Progenitor cell of endocrine pancreas (in vitro differentiated cells): ENCODE measurements at places on chromosomes 1 and 21. TPM values are rescaled to one million over a fixed set of nuclear protein-coding genes. Genes with fewer than 3 reads are reported as not detected.

DNA sequence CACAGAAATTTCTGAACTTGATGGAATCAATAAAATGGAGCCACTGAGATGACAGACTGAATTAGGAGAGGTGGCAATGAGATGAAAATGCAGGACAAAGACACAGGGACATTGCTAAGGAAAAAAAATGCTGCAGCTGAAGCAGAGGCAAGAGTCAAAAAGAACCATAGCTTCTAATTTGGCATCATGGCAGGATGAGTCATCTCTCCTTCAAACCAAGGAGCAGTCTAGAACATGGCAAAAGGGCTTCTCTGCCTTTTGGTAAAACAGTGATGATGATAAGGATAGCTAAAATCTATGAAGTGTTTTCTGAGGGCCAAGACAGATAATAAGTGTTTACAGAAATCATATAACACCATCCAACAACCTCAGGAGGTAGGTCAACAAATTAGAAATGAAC is 16.8 kb downstream of the SLC19A2 start:
- DNase-seq = no peak

DNA sequence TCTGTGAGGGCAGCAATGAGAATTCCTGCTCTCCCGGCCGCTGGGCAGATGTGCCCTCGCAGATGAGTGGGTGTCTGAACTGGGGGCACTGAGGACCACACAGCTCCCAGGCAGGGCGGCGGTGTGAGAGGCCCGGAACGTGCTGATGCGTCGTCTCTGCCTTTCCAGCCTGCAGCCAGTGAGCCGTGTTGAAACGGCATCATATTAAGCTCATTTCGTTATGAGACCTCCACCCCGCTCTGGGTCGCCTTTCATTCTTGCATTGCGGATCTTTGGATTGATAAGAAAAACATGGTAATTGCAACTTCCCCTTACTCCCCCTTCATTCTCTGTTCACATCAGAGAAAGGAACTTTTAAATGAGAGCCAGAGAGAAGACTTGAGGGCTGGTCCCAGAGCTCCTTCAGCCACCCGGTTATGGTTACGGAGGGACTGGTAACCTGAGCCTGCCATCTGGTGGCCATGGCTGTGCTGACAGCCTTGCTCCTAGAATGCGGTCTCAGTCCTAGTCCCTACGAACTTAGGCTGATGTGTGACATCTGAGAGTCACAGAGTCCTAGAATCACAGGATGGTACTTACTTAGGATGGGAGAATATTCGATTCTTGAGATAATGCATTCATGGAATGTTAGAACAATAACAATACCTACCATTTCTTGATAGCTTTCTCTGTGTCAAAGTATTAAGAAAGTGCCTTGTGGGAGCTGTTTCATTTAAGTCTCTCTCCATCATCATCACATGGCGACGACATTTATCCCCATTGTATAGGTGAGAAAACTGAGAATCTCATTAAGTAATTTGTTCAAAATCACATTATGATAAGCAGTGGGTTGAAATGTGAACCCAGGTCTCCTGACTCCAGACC is 271.0 kb downstream of the TRABD2B start:
- DNase-seq = peak; percentile 70

The XCL2 gene
- total RNA-seq = not detected in 2 replicates

- no peak for DNase-seq
Observed at GRCh38 chr1:89460325-89460724, 64.3 kb upstream of the LRRC8B start.

- DNase-seq = no peak
Observed at GRCh38 chr1:156319664-156320063, 18.4 kb downstream of the CCT3 start.

DNA sequence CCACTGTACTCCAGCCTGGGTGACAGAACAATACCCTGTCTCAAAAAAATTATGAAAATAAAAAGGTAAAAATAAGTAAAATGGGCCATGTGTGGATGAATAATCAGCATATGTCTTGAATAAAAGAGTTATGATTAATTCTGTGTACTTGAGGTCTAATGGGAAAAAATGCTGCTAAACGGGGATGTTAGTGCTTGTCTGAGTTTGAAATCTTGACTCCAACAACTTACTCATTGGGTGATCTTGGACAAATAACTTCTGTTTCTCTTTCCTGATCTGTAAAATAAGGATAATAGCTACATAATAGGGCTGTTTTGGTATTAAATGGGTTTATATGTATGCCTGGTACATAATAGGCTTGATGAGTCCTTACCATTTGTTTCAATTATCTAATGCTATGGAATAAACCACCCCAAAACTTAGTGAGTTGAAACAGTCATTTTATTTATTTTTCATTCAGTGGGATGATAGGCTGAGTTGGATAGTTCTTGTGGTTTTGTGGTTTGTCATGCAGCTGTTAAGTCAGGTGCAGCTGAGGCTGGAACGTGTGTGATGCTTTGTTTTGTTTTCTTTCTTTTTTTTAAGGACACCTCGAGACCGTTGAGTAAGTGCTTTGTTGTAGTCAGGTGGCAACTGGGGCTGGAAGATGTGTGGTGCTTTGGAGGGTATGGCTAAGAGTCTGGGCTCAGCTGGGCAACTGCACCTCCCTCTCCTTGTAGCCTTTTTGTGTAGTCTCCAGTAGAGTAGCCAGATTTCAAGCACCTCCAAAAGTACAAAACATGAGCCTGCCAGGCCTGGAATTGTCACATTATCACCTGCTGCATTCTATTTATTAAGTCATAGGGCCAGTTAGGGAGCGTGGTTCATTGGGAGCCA is 4.9 kb downstream of the MDM4 start:
- DNase-seq = no peak

GRCh38 chr1:6000444-6001288 is 8.4 kb upstream of the NPHP4 start:
- no peak for DNase-seq

- DNase-seq = no peak
Observed at GRCh38 chr1:246092136-246092535, 414.9 kb downstream of the SMYD3 start.

DNA sequence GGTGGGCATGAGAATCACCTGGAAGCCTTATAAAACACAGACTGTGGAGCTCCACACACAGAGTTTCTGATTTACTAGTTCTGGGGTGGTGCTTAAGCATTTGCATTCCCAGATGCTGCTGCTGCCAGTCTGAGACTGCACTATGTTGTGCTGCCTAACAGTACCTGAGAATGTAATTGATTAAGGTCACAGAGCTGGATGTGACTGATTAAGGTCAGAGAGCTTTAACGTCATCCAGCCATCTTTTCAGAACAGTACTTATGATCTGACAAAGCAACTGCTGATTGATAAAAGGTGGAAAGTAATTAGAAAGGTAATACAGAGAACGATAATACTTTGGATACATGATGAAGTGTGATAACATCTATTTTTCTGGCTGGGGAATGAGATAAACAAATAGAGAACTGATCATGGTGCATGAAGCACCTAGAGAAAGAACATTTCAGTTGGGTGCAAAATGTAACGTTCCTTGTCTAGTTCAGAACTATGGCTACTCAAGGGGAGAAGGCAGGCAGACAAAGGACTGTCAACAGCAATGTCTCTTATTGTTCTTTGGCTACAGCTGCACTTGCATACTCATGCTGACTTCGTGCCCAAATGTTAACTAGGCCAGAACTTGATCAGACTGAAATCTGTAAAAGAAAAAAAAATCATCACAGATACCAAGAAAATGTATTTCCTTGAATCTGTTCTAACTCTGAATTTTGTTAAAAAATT is 3.7 kb upstream of the UCK2 start:
- DNase-seq = no peak

DNA sequence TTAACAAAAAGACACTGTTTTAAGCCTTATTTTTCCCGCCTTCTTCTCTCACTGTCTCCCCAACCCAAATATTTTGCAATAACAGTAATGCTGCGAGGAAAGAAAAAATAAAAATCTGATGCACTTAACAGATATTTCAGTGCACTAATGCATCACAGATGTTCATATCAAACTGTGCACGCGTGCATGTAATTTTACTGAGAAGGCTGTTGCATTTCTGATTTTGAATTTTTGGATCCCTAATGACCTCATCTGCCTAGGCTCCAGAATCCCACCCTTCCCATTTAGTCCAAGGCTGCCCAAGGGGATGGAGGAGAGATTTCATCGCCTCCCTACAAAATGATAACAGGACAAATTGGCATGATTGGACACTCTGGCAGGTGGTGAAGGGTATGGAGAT is 5.5 kb downstream of the TRABD2B start:
- DNase-seq = no peak

DNA sequence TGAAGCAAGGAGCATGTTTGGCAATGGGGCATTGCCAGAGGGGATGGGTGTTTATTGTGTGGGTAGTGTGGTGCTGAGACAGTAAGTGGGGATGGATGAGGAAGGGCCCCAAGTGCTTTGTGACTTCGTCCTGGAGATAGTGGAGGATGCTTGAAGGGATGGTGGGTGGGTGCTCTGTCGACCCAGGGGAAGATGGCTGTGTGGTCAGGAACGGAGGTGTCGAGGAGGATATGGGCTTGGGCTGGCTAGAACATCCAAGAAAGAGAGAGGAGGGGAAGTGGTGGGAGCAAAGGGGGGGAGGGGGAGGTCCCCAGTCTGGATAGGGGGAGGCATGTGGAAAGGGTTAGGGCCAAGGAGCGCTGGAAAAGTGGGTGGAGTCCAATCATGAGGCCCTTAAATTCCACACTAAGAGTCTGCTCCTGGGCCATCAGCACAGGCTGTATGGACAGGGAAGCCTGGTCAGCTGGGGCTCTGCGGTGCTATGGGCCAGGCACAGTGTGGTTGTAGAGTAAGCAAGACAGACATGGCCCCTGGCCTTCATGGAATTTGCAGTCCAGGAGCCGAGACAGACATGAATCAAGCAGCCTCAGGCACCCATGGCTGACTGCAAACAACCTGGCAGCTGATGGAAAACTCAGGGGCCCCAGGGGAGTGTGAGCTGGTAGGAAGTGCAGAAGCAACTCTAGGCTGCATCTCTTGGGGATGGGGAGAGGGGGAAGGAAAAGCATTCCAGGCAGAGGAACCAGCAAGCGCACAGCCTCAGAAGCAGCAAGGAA is 36.3 kb downstream of the EDN2 start:
- no peak for DNase-seq

The COL24A1 gene
- total RNA-seq = 1.1 and 1.3 TPM in 2 replicates

The ERO1B gene
- 15.1 and 15.4 TPM in 2 replicates for total RNA-seq

The TRIM58 gene
- 1.1 and 1.2 TPM in 2 replicates for total RNA-seq

DNA sequence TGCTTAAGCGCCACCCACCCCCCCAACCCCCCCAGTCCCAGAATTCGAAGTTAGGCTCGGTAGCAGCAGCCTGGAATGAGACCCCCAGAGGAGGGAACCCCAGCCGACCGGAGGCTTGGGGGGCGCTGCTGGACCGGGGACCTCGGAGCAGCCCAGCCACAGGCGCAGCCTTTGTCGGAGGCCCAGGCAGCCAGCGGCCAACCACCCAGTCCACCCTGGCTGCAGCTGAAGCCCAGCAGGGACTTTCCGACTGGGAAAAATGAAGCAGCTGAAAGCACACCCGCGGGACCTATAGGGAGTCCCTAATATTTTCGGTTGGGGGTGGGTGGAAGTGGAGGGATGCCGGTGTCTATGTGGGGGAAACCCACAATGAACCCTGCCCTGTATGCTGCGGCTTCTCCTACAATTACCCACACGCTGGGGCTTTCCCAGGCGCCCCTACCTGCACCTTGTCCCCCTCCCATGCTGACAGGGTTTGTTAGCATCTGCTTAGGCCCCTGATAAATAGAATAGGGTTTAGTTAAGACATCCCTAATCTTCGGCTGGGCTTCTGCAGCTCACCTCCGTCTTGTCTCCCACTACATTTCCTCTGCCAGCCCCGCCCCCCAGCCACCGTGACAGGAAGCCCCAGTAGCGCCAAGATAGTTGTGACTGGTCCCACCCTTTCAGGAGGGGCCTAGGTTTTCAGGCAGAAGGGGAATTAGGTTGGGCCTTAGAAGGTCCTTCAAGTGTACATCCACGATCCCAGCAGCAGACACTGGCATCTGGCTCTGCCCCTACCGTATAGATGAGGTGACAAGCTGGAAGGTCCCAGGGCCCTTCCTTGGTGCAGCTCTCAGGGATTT is 838 bp downstream of the CCDC28B start:
- DNase-seq = peak; percentile 38

DNA sequence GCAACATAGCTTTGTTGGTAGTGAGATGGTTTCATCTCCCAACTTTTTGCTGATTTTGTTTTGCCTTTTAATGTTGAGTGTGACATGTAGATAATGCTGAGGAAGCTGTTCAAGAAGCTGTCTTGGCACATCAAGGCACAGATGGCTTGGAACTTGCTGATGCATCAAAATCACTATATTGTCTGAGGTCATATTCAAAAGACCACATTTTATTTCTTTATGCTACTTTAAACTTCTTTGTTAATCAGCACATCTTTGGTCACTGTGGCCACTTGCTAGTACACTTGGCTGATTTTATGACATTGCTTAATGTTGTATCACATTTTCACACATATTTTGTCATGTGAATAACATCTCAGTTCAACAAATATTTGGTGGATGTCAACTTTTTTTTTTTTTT is 87.1 kb upstream of the BCL10 start:
- no peak for DNase-seq
